ENCODE measurements at places on chromosomes 2 and 18. TPM values are rescaled to one million over a fixed set of nuclear protein-coding genes. Genes with fewer than 3 reads are reported as not detected.

CYRIA gene
- 17.4 TPM for total RNA-seq

DNA sequence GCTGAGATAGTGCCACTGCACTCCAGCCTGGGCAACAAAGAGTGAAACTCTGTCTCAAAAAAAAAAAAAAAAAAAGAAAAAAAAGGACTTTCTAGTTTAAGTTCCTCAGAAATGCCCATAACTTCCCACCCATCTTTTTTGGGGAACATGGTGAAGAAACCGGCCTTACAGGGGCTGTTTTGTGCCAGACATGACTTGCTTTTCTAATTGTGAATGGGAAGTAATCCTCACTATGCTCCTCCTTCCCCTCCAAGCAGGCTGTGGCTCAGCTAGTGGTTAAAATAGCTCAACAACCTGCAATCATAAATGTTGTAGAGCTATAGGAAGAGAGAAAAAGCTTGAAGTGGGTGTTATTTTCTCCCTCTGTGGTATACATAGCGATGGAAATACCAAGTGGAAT, 34.1 kb upstream of the OLA1 start:
- no peak for DNase-seq

KCNK3 gene
- 9.2 TPM for total RNA-seq

DNA sequence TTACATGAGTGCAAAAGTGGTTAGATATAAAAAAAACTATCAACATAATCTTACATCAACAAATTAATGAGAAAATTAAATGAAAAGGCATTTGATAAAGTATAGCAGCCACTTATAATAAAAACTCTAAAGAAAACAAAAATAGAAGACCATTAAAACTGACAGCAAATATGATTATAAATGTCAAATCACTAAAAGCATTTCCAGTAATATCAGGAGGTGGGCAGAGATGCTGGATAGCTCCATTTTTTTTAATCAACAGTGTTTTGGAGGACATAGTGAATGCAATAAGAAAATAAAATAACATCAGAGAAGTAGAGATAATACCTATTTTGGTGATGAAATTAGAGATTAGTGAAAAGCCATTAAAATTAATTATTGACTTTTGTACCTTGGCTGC, 173.4 kb downstream of the LRRTM4 start:
- no peak for DNase-seq

GRCh38 chr2:59959944-59960343, 593.5 kb downstream of the BCL11A start:
- DNase-seq = no peak

- DNase-seq = no peak
Observed at GRCh38 chr2:48433682-48434081, 96.3 kb upstream of the STON1 start.

DNA sequence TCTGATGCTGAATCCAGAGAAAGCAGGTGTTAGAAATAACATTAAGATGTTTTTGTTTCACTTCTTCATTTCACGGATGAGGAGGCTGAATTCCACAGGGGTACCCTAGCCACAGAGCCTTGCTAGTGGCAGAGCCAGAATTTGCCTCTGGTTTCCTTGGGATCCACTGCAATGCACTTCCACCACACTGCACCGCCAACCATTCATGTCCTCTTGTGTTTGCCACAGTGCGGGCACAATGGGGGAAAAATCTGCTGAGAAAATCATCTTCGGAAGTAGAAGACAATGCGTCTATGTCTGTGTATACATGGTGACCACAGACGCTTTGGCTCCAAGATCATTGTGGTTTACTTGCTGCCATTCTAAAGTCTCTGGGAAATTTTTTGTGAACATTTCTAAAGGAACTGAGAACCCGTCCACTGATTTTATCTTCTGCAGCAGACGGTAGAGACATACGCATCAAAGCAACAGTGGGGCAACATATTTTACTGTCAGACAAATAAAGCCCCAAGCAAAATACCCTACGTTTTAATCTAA, 14.9 kb downstream of the ICOS start:
- no peak for DNase-seq

DNA sequence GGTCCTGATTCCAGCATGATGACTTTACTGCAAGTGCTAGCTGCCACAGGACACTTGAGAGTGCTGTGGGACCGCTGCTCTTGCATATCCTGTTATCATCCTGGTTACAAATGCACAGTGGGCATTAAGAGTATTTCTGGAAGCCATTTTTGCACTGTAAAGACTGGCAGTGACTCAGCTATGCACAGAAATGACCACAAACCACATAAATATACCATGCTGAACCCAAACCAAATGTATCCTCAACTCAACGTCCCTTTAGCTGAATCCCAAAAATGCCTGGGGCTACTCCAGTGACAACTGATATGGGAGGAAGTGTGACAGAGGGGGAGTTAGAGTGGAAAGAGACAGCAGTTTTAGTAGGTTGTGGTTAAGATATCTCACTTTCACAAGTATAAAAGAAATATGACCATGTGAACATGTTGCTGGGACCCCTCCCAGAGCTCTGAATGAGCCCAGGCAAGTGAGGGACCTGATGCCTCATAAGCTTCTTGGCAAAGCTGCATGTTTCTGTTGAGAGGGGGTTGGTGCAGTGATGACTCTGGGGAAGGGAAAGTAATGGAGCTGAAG, 37.3 kb downstream of the RHBDD1 start:
- DNase-seq = no peak

DNA sequence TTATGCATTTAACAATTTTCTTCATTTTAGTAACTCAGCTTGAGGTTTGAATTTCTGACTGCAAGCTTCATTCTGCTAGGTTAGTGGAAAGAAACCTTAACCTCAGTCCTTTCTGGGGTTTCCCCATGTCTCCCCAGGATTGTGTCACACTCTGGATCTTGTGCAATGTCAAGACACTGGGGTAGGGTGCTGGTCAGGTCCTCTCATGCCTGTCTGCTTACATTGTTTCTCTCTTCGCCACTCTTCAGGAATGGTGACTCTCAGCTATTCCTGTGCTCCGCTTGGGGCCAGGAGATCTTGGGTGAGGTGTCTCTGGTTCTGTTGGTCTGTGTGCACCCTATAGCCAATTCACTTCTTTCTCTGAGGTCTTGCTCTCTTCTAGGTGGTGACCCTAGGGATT, 23.9 kb downstream of the CTLA4 start:
- no peak for DNase-seq

CDH19 gene
- total RNA-seq = 1.2 TPM

- DNase-seq = no peak
Observed at GRCh38 chr2:156339110-156339847, 6.8 kb upstream of the NR4A2 start.

GRCh38 chr2:86176597-86176996, 18.7 kb downstream of the IMMT start:
- no peak for DNase-seq

- DNase-seq = no peak
Observed at GRCh38 chr2:237393523-237393922, 20.4 kb downstream of the COL6A3 start.

GNAL gene
- 19.4 TPM for total RNA-seq

GRCh38 chr2:36748166-36748565, 51.7 kb downstream of the VIT start:
- DNase-seq = no peak

GRCh38 chr2:238252766-238253630, 13.2 kb upstream of the HES6 start:
- DNase-seq = no peak

SERPINB11 gene
- not detected for total RNA-seq

DNA sequence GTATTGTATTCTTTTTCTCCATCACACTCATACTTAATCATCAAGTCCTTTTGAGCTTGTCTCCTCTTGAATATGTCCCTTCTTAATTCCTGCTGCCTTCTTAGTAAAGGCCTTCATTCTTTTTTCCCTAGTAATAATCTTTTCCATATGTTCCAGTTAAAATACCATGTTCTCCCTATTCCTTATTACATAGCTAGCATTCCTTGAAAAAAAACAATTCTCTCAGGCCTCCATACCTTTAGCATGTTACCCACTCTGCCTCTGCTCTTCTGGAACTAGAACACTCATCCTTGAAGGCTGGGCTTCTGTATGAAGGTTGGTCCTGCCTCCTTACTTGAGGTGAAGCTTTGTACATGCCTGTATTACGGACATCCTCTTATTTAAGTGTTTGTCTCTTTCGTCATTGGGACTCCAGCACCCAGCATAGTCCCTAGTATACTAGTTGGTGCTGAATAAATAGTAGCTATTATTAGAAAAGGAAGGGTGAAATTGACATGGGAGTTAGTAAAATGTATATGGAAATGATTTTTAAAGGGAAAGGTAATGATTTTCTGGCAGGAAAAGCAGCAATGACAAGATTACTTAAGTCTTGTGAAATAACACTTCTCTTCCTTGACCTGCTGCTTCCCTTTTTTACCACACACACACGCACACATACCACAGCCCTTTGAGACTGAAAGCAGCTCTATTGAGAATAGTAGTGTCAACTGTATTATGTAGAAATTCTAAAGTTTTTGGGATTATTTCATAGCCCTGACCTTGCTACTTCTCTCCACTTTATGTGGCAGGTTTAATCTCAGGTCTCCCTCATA, 45.6 kb downstream of the REL start:
- DNase-seq = no peak

IL1F10 gene
- not detected for total RNA-seq

GRCh38 chr2:67451086-67451832, 54.1 kb downstream of the ETAA1 start:
- peak; percentile 65 for DNase-seq

DNA sequence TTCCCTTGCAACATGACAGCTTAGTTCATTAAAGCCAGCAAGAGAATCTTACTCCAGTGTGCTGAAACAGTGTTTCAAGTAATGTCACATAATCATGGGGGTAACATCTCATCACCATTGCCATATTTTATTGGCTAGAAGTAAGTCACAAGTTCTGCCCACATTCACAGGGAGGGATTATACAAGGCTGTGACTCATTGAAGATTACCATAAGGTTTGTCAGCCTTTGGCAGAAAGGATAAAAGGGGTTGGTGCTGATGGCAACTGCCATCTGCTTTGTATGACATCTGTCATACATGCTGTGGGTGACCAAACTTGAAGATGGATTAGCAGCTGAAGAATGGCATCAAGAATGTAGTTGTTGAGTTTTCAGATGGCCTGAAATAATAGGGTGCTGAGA, 61.2 kb downstream of the KCNE4 start:
- DNase-seq = no peak

DNA sequence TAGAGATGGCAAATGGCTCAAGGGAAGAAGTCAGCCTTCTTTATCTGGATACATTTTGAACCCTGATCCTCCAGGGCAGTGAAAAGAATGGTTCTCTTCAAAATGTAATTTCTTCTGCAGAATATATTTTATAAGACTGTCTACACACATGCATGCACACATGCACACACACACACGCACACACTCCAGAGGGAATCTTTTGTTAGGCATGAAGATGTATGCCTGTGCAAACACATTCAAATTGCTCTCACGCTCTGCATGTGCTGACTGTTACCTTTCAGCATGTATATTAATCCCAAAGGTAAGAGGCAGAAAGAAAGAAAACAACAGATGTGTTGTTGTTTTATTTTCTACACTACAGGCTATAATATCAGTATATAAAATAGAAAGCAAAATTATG, 43.2 kb downstream of the SLC5A7 start:
- DNase-seq = no peak

DNA sequence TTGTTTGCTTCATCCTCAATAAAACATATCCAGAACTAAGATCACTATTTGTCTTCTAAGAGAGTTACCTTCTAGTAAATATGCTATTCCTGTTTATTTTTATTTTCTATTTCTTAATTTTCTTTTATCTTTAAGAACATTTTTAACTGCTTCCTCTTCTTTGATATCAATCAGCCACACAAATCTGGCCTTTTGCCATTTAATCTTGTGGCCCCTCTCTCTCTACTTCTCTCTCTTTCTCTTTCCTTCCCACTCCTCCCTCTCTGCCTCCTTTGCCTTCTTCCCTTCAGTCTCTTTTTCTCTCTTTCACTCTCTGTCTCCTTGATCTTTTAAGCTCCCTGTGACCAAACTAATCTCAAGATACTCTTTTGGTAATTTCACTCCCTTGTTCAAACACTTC, 108.4 kb downstream of the GRB14 start:
- DNase-seq = no peak

DNA sequence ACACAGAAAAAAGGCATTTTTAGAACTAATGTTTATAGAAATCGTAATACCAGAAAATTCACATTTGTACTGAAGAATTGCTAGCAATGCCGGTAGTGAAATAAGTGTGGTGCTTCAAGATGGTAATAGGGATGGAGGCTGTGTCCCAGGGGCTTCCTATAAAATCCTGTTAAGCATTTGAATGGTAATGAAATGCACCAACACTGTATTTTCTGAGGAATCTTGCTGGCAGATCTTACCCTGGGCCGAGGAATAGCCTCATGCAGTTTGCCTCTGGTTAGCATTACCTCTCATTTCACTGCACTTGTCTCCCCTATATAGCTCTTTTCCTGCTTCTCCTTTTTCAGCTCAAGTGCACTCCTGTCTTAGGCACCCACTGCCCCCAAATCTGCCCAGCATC, 501.6 kb upstream of the NRP2 start:
- DNase-seq = no peak

- no peak for DNase-seq
Observed at GRCh38 chr2:162037886-162038285, 36.1 kb downstream of the DPP4 start.

DNA sequence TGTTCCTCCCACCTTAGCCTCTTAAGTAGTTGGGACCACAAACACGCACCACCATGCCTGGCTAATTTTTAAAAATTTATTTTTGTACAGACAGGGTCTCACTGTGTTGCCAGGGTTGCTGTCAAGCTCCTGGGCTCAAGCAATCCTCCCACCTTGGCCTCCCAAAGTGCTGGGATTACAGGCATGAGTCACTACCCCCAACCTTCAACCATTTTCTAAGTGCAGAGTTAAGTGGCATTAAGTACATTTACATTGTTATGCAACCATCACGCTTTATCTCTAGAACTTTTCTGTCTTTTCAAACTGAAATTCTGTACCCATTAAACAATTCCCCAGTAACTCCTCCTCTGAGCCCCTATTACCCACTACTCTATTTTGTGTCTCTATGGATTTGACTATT, 45.9 kb upstream of the AFF3 start:
- no peak for DNase-seq

LRPPRC gene
- 119 TPM for total RNA-seq

DNA sequence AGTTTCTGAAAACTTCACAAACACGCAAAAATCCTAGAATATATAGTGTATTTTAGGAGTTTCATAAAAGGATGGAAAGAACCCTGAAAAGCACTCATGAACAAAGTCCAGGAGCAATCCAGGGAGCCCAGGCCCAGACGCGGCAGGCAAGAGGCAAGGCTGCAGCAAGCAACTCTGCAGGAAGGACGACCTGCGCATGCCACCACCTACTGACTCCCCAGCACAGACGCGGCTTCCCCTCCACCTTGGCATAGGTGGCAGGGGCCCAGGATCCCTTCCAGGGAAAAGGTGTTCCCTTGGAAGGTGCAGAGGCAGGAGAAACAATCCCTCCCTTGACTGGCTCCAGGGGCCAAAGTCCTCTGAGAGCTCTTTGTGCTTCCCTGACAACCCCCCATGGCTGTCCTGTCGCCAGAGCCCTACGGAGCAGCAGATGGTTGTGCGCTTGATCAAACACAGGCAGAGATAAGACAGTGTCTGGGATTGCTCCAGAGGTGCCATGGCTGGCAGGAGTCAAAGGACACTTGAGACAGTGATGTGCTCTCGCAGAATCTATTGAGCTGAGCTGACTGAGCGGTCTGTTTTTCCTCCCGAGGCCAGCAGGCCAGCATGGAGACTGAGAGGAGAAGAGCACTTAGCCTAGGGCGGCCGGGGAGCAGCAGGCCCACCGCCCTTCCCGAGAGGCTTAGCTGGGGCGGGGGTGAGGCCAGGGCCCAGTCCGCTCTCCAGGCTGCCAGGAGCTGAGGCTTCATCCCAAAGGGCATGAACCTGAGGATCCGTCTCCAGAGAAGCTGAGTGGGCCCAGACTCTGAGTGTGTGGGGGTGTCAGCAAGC, 10.8 kb upstream of the AMER3 start:
- DNase-seq = no peak
